ENCODE measurements at places on chromosomes 7 and 10.

DNA sequence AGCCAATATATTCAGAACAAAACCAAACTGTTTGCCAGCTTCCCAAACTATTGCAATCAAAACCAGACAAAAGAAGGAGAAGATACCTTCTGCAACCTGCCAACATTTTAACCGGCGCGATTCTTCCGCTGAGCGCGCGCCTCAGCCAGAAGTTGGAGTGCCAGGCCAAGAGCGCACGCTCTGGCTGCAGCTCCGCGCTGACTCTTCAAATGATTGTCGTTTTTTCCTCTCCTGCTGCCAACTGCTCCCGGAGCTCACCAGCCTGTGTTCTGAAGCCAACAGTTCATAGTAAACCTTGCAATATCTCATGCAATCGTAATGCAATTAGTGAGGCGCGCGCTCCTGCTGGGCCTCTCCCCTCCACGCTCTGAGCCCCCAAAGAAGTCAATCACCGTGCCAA, 259.7 kb upstream of the MGMT start:
- no peak for DNase-seq

DNA sequence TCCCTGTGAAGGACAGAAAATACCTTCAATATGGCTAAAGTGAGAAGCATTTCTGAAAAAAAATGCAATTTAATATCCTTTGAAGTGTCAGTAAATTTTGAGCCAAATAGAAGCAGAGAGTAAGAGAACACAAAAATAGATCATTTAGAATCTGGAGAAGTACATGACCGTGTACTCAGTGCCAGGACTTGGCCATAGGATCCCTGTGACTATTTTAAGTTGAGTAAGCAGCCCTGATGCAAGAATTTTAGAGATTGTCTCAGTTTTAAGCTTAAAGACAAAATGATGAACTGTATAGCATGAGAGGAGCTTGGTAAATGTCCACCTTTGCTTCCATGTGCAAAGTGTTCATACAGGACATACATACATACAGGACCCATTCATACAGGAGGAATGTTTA, 2.5 kb downstream of the PTER start:
- no peak for DNase-seq

DNA sequence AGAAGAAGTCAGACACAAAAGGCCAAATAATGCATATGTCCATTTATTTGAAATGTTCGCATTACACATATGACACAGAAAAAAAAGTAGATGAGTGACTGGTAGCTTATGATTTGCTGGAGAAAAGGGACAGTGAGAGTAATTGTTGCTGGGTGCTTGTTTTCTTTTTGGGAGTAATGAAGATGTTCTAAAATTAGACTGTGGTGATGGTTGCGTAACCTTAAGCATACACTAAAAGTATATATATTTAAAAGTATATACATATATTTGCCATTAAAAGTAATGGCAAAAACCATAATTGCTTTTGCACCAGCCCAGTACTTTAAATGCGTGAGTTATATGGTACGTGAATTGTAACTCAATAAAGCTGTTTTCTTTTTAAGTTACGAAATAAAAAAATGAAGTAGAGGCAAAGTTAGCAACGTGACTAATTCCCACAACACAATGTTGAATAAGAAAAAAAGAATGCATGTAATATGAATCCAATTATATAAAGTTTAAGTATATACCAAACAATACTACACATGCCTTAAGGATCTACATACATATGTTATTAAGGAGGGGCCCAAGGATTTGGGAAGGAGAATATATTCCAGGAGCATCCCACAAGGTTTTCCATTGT, 360.4 kb upstream of the CELF2 start:
- DNase-seq: no peak

DNA sequence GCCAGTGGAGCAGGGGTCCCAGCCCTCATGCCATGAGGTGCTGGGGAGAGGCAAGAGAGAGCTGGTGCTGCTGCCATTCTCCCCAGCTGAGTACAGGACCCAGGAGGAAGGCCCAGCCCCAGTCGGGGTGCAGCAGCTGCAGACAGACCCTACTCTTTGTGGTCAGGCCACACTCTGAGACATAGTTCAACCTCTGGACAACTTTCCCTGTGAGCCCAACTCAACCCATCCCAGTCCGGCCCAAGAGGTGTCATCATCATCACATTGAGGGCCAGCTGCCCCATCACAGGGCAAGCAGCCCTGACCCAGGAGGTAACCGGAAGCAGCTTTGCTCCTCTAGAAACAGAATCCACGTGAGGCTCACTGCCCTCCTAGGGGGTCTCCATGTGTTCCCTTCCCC, 133.8 kb upstream of the KCNMA1 start:
- DNase-seq: no peak

GRCh38 chr10:93445097-93445960, 36.8 kb downstream of the MYOF start:
- DNase-seq: no peak

DNA sequence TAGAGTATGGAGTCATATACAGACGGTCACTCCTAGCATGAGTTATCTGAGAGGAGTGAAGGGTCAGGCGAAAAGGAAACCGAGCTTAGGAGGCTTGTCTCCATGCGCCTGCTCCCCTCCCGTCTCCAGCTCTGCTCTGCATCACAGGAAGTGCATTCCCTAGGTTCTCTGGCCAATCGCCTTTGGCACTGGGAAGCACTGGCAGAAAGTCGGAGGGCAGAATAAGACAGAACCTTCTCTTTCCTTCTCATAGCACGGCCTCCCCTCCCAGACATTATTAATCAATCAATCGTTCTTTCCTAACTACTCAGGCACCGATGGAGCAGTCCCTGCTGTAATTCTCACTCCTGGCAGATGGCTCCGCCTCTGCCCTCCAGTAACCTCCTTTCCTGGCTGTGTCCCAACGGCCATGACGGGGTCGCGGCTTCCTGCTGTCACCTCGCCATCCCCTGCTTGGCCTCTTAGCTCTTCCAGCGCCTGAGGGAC, 177.1 kb downstream of the FRMD4A start:
- no peak for DNase-seq

- no peak for DNase-seq
These were observed 91.5 kb downstream of the NRP1 start for GRCh38 chr10:33242931-33243330.

- DNase-seq: no peak
These were observed 84.9 kb upstream of the ADRB1 start for GRCh38 chr10:113958631-113959382.
